Epithelial cell of umbilical artery (primary cell): ENCODE measurements at places on chromosomes 2 and 18. TPM values are rescaled to one million over a fixed set of nuclear protein-coding genes. Genes with fewer than 3 reads are reported as not detected.

HOXD12 gene
- not detected in 2 replicates for total RNA-seq

PUM2 gene
- 29.6 and 42.4 TPM in 2 replicates for total RNA-seq

IL1R2 gene
- total RNA-seq, result 0.46 TPM in 1 of 2 replicates, not detected in the other

HNMT gene
- total RNA-seq, result 3.2 and 10.4 TPM in 2 replicates

PID1 gene
- total RNA-seq, result 0.32 and 0.46 TPM in 2 replicates

CREG2 gene
- total RNA-seq, result 0.76 and 0.97 TPM in 2 replicates

RPL37A gene
- total RNA-seq, result 667 and 1,719 TPM in 2 replicates

SOCS6 gene
- total RNA-seq, result 19.2 and 24.6 TPM in 2 replicates

PSMA8 gene
- not detected in 2 replicates for total RNA-seq

KIF5C gene
- under 0.01 TPM in 2 replicates for total RNA-seq

TANC1 gene
- total RNA-seq, result 34.8 and 53.0 TPM in 2 replicates

POTEC gene
- not detected in 2 replicates for total RNA-seq

FHOD3 gene
- total RNA-seq, result 0.32 and 0.61 TPM in 2 replicates

SCN2A gene
- 0.46 TPM in 1 of 2 replicates, not detected in the other for total RNA-seq

ELOA2 gene
- total RNA-seq, result not detected in 2 replicates

CLASP1 gene
- total RNA-seq, result 25.4 and 29.2 TPM in 2 replicates

EFEMP1 gene
- total RNA-seq, result 1,703 and 3,226 TPM in 2 replicates

ADD2 gene
- total RNA-seq, result 1.8 and 2.9 TPM in 2 replicates

TMBIM1 gene
- total RNA-seq, result 96.1 and 112 TPM in 2 replicates

CPO gene
- total RNA-seq, result 0.32 TPM in 1 of 2 replicates, not detected in the other

MATN3 gene
- total RNA-seq, result 1.4 and 2.3 TPM in 2 replicates

PLEK gene
- total RNA-seq, result under 0.01 TPM in 2 replicates

NYAP2 gene
- not detected in 2 replicates for total RNA-seq

LRRTM4 gene
- not detected in 2 replicates for total RNA-seq

SPP2 gene
- not detected in 2 replicates for total RNA-seq

PHOSPHO2 gene
- total RNA-seq, result 2.3 and 2.9 TPM in 2 replicates

FOSL2 gene
- total RNA-seq, result 15.3 and 44.5 TPM in 2 replicates

RNF138 gene
- 29.6 and 43.6 TPM in 2 replicates for total RNA-seq

SDC1 gene
- total RNA-seq, result 0.97 and 1.1 TPM in 2 replicates
